ENCODE measurements at places on chromosomes 2 and 18. TPM values are rescaled to one million over a fixed set of nuclear protein-coding genes. Genes with fewer than 3 reads are reported as not detected.

Gene HOXD11
- not detected for total RNA-seq

Gene TGFA
- total RNA-seq, result not detected

Gene NEU2
- not detected for total RNA-seq

Gene COL4A3
- 1.3 TPM for total RNA-seq

Gene OTOS
- total RNA-seq, result not detected

Gene DSG1
- not detected for total RNA-seq

Gene UGT1A3
- total RNA-seq, result not detected

Gene CHRNG
- total RNA-seq, result not detected

Gene LOXHD1
- total RNA-seq, result not detected

Gene IL36A
- 2.0 TPM for total RNA-seq

Gene BMPR2
- 50.6 TPM for total RNA-seq

Gene MYOM1
- total RNA-seq, result 0.90 TPM

Gene PROKR1
- not detected for total RNA-seq

Data from fibroblast of the aortic adventitia (primary cell).